ENCODE measurements at places on chromosomes 1 and 21. TPM values are rescaled to one million over a fixed set of nuclear protein-coding genes. Genes with fewer than 3 reads are reported as not detected.

The ELOA gene
- 26.8 TPM for total RNA-seq

The VASH2 gene
- 0.15 TPM for total RNA-seq

The NBPF11 gene
- total RNA-seq: 13.4 TPM

The KPNA6 gene
- total RNA-seq: 54.7 TPM

The ACTA1 gene
- total RNA-seq: not detected

The HS2ST1 gene
- 18.0 TPM for total RNA-seq

The CCDC185 gene
- total RNA-seq: not detected

The CR1L gene
- total RNA-seq: not detected

The PKNOX1 gene
- total RNA-seq: 27.8 TPM

The MINDY1 gene
- 37.7 TPM for total RNA-seq

The TMED5 gene
- 42.0 TPM for total RNA-seq

Data from activated naive CD4-positive, alpha-beta T cell treated with anti-CD3 and anti-CD28 coated beads, Interleukin-2, amount 10 ng/mL, durations not matched to agents 5 hours and 36 hours (primary cell).